ENCODE measurements at places on chromosomes 3 and 15.

GRCh38 chr3:149283401-149283800 lies 50.0 kb downstream of the TM4SF18 start:
- DNase-seq, result no peak

- peak; percentile 85 for DNase-seq
Observed at GRCh38 chr3:65342084-65342683, 654.4 kb upstream of the ADAMTS9 start.

DNA sequence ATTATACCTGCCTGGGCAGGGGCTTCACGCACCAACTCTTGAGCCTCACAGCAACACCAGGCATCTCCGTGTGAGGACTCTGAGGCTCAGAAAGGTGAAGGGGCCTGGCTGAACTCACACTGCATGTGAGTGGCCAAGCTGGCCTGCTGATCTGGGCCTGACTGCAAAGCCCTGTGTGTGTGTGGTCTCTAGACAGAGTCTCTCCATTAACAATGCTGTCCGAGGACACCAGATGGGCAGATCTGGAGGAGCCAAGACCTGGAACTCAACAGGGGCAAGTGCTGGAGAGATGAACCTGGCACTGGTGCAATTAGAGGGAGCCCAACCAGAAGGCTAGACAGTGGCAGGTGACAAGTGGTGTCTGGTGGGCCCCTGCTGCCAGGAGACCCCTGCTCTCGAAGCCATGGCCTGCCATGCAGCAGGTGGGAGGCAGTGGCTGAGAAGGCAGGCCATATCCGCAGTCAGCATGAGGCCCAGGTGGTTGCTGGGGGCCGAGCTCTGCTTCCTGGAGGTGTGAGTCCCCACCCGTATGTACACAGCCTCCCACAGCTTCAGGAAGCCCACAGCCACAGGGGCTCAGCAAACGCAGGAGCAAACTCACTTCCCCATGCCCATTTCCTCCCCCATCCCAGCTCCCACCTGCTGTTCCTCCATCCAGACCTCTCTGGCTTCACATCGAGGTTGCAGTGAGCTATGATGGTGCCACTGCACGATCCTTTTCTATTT lies 39.0 kb downstream of the CYP11A1 start:
- no peak for DNase-seq

DNA sequence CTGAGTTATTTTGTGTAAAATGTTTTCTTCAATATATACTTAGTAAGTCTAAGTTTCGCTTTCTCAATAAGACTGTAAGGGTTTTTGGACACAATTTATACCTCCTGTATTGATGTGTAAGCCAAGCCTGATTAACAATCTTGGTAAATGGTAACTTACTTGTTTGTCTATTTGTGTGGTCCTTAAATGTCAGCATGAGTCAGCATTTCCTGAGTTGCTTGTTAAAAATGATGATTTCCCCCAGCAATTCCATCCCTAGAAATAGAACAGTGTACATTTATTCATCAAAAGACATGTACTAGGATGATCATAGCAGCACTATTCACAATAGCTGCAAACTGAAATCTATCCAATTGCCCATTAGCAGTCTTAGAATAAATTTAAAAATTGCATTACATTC lies 53.4 kb upstream of the LRIG1 start:
- no peak for DNase-seq

GRCh38 chr15:49023354-49023753 lies 22.9 kb downstream of the SECISBP2L start:
- no peak for DNase-seq

DNA sequence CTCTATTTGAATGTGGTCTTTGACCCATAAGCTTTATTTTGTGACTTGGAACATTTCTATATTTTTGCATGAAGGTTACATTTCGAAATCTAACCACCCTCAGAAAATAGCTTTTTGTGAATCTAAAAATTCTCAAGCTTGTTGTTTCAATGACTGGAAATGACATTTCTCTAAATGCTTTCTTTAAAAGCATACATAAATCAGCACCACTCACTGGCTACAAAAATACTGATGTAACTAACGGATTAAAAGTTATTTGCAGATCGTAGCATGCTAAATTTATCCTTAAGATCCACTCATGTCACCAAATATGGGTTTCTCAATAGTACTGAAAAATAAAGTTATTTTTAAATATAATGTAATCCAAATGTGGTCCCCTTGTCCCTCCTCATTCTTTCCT lies 55.2 kb upstream of the ACAN start:
- DNase-seq, result no peak

DNA sequence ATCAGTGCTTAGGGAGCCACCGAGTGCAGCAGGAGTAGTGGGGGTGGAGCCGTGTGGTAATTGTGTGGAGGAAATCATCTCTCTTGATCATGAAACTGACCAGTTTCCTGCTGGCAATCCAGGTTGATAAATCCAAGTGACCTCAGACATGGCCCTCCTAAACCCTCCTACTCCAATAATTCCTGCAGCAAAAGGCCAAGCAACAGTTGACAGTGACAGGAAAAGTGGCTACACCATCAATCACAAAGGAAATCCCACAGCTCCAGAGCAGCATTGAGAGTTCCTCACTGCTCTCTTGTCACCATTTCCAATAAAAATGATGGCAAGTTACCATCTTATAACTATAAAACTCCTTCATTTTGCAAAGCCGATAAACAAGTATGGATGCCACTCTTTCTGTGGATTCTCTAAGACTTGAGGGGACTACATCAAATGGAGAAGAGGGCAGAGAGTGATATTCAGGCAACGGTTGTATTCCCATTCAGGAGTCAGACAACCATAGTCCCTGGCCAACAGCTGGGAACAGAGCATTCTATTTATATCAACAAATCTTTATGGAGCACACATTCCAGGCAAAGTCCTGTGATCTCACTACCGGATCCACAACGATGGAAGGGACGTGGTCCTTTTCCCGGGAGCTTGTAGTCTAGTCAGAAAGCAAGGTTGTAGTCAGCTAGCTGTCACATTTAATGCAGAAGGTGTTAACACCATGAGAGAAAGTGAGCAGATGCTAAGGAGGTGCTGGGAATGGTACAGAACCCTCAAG lies 312.5 kb upstream of the CTNNB1 start:
- DNase-seq, result no peak

DNA sequence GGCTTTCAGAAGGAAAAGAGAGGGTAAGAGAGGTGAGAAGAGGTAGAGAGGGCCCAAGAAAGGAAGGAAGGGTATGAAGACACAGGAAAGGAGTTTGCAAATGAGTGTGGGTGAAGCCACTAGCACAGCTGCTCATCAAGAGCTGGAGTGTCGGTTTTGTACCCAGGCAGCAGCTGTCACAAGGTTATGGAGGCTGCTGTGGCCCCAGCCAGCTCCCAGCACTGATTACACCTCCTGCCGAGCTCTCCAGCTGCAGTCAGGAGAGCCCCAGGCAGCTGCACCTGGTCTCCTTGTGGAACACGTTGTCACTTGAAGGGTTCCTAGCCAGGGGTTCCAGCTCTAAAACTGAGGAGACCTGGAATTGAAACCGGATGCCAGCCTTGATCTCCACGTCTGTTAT lies 60.4 kb upstream of the CHD2 start:
- DNase-seq, result peak; percentile 56

DNA sequence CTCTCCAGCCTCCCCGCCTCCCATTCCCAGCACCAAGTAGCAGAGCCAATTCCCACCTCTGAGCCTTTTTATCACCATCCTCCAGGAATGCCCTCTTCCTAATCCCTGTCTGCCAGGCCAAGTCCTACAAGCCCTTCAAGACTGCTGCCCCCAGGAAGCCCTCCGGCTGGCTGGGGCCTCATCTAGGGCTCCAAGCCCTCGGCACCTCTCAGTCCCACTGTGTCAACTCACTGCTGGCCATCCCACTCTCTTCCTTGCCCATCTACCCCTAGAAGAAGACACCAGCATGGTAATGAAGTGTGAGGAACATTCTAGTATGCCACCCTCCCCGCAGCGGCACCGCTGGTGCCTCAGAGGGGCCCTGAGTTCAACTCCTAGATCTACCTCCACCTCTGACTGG lies 10.0 kb upstream of the GRIP2 start:
- no peak for DNase-seq

DNA sequence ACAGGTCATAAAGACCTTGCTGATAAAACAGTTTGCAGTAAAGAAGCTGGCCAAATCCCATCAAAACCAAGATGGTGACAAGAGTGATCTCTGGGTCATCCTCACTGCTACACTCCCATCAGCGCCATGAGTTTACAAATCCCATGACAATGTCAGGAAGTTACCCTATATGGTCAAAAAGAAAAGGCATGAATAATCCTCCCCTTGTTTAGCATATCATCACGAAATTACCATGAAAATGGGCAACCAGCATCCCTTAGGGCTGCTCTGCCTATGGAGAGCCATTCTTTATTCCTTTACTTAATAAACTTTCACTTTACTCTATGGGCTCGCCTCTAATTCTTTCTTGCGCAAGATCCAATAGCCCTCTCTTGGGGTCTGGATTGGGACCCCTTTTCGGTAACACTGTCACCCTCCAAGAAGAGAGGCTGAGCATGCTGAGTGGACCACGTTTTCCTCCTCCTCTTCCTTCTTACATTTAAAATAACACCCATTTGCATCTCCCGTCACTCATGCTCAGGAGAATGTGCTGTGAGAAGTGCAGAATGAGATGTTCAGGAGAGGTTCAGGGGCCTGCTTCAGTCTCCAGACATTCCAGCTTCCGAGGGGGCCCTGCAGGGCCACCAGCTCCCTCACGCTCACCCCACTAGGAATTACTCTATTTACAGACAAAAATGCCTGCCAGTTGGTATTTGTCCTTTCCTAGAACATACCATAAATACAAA lies 47.3 kb downstream of the NSMCE3 start:
- DNase-seq, result no peak

GRCh38 chr3:188559856-188560255 lies 405.9 kb downstream of the LPP start:
- DNase-seq, result no peak

DNA sequence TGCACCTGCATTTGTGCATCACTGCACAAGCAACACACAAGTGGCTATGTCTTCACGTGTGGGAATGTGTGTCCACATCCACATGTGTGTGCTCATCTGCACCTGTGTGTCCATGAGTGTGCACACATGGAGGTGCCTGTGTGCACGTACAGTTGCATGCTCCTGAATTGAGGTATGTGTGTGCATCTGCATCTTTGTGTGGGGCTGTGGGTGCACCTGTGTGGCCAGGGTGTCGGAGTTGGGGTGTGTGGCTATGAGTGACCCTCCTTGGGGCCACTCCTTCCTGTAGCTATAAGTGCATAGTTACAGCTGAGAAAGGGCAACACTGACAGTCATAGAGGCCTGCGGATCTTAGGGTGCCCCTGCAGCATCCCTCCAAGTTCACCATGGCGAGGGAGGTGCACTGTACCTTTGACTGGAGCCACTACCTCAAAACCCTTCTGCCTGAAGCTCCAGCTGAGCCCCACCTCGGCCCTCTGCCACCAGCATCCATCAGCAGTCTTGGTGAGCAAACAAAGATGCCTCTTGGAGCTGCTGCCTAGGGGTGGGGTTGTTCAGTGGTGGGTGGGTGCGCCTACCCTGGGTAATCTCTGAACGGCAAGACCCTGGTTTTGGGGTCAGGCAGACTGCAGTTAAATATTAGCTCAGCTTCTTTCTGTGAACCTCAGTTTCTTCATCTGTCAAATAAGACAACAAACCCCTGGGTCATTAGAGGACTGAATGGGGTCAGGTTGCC lies 5.2 kb upstream of the HHATL start:
- DNase-seq, result no peak

DNA sequence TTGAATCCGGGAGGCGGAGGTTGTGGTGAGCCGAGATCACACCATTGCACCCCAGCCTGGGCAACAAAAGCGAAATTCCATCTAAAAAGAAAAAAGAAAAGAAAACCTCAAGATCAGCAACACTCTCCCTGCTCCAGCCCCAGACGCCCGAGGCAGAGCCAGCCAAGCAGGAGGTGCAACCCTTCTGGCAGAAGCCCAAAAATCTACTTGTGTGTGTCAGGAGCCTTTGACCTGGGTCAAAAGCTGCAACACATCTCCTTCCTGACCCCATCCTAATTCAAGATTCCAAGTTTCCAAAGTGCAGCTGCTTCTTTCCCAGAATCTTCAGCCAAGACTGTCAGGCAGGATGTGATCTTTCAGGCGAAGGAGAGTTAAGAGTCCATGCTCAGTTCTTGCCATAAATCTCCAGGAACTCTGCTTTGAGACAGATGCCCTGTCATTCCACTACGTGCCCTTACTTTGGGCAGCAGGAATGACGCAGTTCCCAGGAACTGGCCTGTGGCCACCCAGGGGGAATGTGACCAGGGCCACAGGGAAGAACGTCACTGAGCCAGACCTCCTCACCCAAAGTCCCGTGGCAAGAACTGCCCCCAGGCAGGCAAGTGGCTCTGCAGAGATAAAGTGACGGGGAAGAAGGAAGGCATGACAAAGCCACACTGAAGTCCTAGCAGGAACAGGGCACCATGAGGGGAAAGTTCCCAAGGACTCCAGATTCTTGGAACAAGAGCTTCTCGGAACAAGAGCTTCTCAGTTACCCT lies 39.4 kb downstream of the SH3BP5 start:
- no peak for DNase-seq

GRCh38 chr3:78994174-78995027 lies 773.4 kb downstream of the ROBO1 start:
- DNase-seq, result no peak

GRCh38 chr15:58362262-58362922 lies 69.4 kb upstream of the LIPC start:
- DNase-seq, result no peak

GRCh38 chr3:133238015-133238414 lies 161.8 kb upstream of the BFSP2 start:
- DNase-seq, result peak; percentile 16

GRCh38 chr15:76200083-76200465 lies 111.2 kb downstream of the ETFA start:
- DNase-seq, result no peak

GRCh38 chr15:88274553-88275460 lies 18.3 kb upstream of the NTRK3 start:
- DNase-seq, result peak; percentile 89

DNA sequence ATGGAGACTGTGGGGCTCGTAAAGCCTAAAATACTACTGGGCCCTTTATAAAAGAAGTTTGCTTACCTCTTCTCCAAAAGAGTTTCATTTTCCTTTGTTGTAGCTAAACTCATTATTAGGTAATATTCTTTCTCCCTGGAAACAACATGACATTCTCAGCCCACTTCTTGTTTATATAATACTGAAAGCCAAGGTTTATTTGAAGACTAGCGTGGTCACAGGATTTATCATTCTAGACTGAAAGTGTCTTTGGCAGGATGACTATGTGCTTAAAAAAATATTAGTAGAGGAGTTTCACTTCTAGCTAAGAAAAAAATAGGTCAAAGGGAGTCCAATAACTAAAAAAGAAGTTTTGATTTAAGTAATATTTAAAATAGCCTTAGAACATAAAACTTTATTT lies 1085.2 kb upstream of the CADM2 start:
- no peak for DNase-seq

DNA sequence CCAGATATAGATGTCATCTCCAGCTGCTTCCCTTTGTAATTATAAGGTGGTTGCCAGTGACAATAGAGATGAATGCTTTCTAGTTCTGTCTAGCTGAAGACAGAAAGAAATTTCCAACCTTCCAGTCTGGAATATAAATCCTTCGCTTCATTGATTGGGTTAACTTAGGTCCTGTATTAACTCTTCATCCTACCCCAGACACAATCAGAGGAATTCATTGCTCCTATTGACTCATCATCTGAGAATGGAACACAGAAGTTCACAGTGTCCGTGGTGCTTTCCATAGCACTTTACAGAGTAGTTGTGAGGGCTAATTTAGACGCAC lies 241.4 kb downstream of the NFKBIZ start:
- DNase-seq, result no peak

Data from Karpas-422 (cell line).